ENCODE measurements at places on chromosomes 4 and X.

- no peak for DNase-seq
Observed at GRCh38 chrX:108722561-108722960, 13.8 kb downstream of the IRS4 start.

- DNase-seq = no peak
Observed at GRCh38 chr4:69760455-69760854, at the start of gene SULT1B1. TSS of gene SULT1B1 (minus strand) at chr4:69760620. CDS start at chr4:69755217, 5,403 bp downstream.

GRCh38 chr4:75950213-75950815, 9.5 kb upstream of the NAAA start:
- DNase-seq = no peak

GRCh38 chrX:43604753-43605152, 51.3 kb upstream of the MAOA start:
- no peak for DNase-seq

DNA sequence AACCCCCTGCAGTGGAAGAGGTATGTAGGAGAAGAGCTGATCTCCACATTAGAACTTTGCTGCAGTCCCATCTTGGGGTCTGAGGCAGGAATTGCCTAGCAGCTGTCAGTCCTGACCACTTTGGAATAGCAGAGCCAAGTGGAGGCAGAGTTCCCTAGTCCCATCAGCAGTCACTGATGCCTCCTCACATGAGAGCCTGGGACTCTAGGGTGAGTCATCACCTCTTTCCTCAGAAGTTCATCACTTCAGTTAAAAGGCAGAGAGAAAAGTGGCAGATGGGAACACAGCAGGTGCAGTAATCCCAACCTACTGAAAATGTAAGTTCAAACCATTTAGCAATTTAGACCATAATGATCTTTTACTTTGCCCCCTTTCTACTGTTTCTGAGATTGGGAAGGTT, 73.9 kb upstream of the MED14 start:
- DNase-seq = no peak

DNA sequence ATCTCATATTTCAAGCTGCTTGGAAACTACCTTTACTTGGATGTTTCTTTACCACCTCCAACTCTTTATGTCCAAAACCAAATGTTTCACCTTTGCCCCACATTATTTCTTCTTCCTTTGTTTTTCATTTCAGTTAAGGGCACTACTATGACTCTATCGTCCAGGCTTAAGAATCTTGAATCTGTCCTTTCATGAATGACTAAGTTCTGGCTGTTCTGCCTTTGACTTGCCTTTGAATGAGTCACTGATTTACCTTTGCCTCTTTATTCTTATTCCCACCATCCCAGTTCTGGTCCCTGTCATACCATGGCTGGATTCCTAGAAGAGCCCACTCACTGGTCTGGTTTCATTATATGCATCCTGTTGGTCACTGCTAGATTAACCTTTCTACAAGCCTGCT, 30.6 kb upstream of the PLAC1 start:
- DNase-seq = no peak

- no peak for DNase-seq
Observed at GRCh38 chr4:181939199-181939945, 303.8 kb upstream of the TENM3 start.

DNA sequence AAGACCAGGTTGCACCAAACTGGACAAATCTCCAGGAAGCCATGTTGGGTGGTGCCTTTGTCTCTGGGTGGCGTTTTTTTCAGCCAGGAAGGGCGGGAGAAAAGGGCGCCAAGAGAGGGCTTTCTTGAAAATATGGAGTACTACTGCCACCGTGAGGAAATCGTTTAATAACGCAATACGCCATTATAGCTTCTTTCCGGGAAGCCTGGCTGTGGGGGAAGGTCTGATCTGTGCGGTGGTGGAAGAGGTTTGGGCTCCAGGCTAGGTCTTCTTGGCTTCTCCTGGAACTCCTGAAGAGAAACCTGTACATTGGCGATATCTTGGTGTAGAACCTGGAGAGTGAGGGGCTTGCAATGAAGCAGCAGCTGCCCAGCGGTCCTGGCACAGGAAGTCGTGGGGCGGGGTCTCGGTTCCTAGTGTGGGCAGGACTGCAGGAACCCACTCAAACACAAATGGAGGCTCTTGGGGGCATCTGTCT, 202.7 kb downstream of the OR13H1 start:
- DNase-seq = peak; percentile 74

GRCh38 chrX:33589316-33589715, 378.0 kb upstream of the DMD start:
- no peak for DNase-seq

GRCh38 chr4:122824616-122825015, 2.0 kb upstream of the FGF2 start:
- no peak for DNase-seq

GRCh38 chr4:8173492-8174242, 15.1 kb upstream of the ABLIM2 start:
- no peak for DNase-seq

- no peak for DNase-seq
Observed at GRCh38 chr4:20253735-20254409, 2.2 kb downstream of the SLIT2 start.

DNA sequence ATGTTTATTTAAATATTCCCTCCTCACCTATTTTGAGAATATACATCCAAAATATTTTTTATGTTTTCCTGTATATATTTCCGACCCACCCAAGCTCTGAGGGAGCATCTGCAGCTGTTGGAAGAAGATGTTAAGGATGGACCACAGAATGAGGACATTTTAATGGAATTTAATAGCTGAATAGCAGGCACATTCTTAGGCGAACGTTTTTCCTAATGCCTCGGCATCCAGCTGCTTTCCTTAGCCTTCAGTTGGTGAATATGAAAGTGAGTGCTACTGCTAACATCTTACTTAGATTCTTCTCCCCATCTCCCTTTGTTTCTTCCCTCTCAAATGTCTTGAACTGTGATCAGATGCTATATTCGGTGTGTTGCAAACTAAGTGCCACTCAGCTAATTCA, 158.0 kb upstream of the CTSO start:
- no peak for DNase-seq

- no peak for DNase-seq
Observed at GRCh38 chr4:137661693-137662092, 129.4 kb upstream of the PCDH18 start.

DNA sequence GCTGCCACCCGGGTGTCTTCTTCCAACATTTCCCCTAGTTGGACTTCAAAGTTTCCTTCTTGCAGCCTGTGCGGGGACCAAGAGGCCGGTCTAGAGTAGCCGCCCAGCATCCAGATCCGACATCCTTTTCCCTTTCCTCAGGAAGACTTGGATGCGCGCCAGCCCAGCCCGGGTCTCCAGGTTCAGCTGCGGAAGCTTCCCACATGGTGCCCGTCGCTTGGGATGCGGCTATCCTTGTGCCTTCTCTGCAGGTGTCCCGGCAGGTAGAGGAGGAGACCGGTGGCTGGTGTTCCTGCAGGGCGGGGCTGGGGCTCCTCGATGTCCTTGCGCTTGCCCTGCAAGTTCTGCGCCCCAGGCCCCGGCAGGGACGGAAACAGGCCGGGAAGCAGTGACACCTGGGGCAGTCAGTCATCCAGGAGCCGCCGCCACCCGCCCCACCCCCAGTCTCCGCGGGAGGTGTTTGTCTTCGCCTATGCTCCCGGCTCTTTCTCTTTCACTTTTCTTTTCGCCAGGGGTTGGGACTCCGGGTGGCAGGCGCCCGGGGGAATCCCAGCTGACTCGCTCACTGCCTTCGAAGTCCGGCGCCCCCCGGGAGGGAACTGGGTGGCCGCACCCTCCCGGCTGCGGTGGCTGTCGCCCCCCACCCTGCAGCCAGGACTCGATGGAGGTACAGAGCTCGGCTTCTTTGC, at the start of gene IL15:
IL15 (plus strand) TSS at position 502 of the 689 bp plus-strand sequence. CDS start 82,882 bp downstream, outside the sequence.
- no peak for DNase-seq

DNA sequence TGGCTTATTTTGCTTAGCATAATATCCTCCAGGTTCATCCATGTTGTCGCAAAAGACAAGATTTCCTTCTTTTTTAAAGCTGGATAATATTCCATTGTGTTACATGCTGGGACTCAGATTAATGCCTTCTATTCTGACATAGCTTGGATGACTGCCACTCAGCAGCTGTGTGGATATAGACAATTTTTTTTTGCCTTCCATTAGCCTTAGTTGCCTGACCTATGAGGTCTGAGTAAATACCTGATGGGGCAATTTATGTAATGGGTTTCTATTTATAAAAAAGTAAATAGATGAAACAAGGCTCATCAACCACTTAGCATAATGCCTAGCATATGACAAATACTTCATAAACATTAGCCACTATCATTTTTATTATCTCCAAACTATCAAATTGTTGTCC, 515.4 kb downstream of the ZNF674 start:
- DNase-seq = no peak

- DNase-seq = no peak
Observed at GRCh38 chr4:2009651-2010233, 968 bp upstream of the NELFA start.

DNA sequence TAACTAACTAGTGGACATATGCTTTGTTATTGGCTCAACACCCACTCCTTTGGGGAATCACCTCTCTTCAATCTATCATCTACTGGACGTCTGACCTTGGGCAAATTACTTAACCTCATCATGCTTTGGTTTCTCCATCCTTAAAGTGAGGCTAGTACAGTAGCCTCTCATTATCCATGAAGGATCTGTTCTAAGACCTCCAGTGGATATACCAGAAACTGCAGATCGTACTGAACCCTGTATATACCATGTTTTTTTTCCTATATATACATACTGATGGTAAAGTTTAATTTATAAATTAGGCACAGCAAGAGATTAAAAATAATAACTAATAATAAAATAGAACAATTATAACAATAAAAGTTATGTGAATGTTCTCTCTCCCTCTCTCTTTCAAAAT, 56.2 kb downstream of the HMGB3 start:
- no peak for DNase-seq

DNA sequence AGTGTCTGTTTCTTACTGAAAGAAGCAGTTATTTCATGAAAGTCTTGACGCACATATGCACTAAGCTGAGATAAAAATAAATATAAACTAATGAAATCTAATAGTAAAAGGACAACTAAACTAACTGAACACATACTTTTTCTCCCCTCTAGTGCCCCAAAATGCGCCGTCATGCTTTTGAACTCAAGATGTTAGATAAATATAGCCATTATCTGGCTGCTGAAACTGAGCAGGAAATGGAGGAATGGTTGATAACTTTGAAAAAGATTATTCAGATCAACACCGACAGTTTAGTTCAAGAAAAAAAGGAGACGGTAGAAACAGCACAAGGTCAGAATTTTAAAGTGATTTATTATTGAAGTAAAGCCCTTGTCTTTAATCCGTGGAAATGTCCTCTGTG, 70.2 kb downstream of the DOCK11 start:
- DNase-seq = no peak

DNA sequence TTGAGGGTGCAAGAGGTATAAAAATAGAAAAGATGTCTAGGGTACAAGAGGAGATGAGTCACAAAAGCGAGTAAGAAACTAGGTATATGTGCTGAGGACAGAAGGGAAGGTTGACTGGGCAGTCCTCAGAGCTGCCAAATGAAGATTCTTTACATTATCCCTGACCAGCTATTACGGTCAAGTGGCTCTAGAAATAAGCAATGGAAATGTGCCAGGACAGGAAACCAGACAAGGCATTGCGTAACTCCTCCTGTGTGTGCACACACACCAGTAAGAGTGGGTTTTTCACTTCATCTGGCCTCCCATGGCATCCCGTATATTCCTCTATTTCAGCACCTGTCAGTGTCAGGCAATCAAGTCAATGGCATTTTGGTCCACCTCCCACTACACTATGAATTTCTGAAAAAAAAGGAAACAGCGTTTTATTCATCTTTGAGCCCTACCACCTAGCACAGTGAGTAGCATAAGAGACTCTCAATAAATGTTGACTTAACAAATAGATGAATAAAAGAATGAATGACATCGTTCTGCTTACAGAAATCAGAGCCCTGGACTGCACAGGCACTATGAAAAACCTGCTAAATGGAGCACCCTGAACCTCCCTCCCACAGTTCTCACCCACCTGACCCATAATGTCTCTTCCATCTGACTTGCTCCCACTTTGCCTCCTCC, 62.6 kb upstream of the KLF3 start:
- DNase-seq = no peak

DNA sequence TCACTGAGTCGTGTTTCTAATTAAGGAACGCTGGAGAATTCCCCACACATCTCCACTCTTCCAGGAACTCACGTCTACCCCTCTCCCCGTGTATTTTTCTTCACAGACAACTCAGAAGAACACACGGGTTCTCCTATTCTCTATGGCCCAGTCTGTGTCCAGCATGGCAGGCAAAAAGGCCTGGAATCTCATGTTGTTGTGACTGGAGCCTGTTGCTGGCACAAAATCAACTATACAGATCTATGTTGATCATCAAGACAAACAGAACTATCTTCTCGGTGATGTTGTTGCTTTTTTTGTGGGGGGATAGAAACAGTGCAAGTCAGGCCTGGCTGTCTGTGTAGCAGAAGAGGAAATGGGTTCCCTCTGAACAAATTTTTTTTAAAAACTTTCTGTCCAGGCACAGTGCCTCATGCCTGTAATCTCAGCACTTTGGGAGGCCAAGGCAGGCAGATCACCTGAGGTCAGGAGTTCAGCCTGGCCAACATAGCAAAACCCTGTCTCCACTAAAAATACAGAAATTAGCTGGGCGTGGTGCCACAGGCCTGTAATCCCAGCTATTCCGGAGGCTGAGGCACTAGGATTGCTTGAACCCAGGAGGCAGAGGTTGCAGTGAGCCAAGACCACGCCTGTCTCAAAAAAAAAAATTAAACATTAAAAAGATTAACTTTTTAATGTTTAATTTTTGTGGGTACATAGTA, 50.5 kb upstream of the CBR4 start:
- DNase-seq = no peak

DNA sequence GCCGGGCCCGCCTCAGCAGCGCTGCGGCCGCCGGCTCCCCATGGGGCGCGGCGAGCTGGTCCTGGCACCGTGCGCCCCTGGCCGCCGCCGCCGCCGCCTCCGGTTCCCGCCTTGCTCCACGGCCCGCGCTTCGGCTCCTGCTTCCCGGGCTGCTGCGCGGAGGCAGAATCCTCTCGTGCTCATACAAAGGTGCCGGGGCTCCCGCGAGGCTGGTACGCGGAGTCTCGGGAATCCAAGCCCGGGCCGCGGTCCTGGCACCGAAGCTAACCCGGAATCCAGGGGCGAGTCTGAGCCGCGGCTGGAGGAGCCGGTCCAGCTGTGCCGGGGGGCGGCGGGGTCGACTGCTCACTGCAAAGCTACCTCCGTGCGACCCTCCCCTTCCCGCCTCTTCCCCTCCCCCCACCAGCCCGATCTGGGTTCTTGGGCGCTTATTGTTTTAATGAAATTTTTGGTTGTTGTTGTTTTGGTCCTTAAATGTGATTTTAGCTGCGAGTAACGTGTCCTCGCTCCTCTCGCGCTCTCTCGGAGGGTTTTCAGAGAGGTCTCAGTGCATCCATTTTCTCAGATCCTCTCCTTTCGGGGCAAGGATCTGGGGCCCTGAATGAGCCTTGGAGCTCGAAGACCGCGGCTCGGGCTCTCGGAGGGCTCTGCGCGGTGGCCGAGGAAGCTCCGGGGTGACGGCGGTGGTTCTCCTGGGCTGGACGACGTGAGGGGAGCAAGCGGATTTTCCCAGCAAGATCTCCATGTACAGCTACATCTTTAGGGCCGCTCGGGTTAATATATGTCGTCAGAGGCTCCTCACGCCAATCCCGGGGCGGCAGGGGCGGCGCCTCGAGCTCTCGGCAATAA, at the start of gene HAND2:
HAND2 (minus strand) TSS at position 753 of the 849 bp plus-strand sequence. CDS start 940 bp downstream, outside the sequence.
- DNase-seq = no peak

- DNase-seq = no peak
Observed at GRCh38 chrX:13008189-13008533, 33.3 kb downstream of the TMSB4X start.
